ENCODE measurements at places on chromosomes 2 and 18. TPM values are rescaled to one million over a fixed set of nuclear protein-coding genes. Genes with fewer than 3 reads are reported as not detected.

- no peak for DNase-seq
Observed at GRCh38 chr2:96396602-96397001, 61.0 kb downstream of the NCAPH start.

GRCh38 chr2:177322801-177323261 lies 58.3 kb upstream of the NFE2L2 start:
- DNase-seq = no peak

GRCh38 chr2:200616656-200617055 lies 30.8 kb downstream of the AOX1 start:
- no peak for DNase-seq

DNA sequence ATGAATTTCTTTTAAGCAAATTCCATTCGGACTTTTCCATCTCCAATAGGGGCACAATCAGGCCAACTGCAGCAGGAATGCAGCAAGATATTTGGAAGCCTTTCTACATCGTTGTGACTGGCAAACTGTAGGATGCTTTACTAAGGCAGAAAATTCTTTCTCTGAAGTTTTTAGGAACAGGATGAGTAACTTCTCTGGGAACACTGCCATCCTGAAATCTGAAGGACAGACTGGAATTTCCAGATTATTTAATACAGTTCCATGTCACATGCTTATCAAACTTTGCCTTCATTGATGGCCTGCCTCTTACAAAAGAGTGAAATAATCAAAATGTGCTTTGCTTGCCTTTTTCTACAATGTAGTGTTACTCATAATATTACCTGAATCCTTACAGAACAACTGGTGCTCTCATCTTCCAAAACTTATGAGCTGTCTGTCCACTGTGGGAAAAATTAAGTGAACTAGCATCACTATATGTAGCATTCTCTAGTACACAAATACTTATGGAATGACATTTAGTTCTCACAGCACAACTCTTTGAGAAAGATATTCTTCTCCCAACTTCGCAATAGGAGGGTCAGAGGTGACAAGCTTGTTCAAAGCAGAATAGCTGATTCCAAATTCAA lies 32.0 kb upstream of the MAP2 start:
- DNase-seq = no peak

- no peak for DNase-seq
Observed at GRCh38 chr2:163610817-163611556, 124.8 kb downstream of the FIGN start.

DNA sequence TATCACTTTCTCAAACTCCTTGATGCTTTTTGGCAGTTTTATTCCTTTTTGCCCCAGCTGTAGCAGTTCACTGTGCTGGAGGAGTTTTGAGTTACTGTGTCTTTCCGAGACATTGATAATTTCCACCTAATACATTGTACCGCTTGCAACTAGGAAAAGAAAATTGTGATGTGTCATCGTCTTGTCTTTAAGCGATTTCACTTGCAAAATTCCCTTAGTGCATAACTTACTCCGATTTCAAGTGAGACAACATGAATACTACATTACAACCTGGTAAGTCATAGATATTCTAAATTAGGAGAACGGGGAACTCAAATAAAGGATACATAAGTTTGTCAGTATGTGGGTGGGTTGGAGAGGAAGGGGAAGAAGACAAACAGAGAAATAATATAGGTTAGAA lies 340.5 kb upstream of the KYNU start:
- no peak for DNase-seq

- DNase-seq = no peak
Observed at GRCh38 chr2:88639865-88640264, 12.6 kb upstream of the EIF2AK3 start.

DNA sequence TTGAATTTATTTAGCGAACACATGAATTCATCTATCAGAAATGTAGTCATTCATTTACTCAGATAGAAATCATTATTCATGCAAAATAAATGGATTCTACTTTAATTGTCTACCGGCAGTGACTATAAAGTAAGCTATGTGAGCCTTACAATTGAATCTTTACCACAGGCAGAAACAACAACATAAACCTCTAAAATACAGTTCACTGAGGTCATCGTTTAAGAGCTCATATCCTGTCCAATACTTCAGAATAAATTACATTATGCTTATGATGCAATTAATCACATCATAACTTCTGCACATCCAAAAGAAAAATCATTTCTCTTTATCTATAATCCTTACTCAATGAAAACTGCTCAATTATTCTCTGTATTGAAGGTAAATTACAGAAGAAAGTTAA lies 244.7 kb downstream of the HNMT start:
- DNase-seq = no peak

DNA sequence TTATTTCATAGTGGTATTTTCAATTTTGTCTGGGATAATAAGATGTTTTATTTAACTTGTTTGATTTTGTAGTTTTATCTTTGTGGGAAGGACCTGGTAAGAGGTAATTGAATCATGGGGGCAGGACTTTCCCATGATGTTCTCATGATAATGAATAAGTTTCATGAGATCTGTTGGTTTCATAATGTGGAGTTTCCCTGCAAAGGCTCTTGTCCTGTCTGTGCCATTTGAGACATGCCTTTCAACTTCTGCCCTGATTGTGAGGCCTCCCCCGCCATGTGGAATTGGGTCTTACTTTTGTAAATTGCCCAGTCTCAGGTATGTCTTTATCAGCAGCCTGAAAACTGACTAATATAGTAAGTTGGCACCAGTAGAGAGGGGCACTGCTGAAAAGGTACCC lies 77.8 kb upstream of the ARHGAP15 start:
- DNase-seq = no peak

GRCh38 chr2:734496-734895 lies 57.3 kb upstream of the TMEM18 start:
- DNase-seq = no peak

DNA sequence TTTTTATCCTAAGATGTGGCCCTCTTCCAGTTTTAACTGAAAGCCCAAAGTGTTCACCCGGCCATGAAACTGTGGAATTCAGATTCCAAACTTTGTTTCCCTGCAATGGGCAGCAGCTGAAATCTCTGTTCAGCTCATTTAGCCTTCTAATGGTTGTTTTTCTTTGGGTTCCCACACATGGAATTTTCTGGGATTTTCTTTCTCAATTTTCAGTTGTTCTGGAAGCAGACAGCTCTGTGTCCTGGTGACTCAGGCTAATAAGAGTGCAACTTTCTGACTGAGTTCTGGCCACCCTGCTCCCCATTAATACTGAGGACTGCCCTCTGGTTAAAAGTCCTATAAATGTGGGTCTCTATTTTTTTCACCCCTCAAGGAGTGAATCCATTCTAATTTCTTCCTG lies 78.5 kb downstream of the PMS1 start:
- DNase-seq = no peak

GRCh38 chr18:3172097-3172496 lies 47.7 kb downstream of the MYOM1 start:
- no peak for DNase-seq

- DNase-seq = no peak
Observed at GRCh38 chr18:8820396-8821082, 115.2 kb downstream of the MTCL1 start.

DNA sequence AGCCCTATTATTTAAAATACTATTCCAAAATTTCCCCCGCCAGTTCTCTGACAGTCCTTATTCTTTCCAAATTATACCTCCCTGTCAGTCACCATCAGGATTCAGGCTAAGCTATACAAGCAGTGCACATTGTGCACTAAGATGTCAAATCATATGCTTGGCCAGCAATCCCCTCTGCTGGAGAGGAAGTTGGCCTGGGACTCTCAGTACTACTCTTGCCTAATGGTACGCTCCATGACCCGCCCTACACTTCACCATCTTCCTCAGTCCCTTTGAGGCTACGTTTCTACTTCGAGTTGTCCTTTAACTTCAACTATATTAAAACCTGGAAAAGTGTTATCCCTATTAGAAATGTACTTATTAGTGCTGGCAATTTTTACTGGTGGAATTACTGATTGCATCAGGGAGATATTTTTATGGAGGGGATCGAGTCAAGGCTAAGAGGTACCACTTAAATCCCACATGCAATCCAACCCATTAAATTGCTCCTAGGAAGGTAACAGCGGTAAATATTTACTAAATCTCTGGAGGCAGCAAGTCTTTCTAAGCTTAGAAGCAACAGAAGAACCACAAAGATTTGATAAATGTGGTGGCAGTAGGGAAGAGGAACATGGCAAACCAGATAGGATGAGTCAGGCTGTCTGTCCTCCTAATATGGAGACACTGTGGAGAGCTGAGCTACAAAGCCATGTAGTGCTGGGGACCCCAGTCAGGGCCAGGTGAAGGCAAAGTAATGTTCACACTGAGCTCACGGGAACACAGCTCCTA lies 2.7 kb downstream of the USP40 start:
- no peak for DNase-seq

GRCh38 chr2:122610948-122611609 lies 855.6 kb downstream of the TSN start:
- no peak for DNase-seq

DNA sequence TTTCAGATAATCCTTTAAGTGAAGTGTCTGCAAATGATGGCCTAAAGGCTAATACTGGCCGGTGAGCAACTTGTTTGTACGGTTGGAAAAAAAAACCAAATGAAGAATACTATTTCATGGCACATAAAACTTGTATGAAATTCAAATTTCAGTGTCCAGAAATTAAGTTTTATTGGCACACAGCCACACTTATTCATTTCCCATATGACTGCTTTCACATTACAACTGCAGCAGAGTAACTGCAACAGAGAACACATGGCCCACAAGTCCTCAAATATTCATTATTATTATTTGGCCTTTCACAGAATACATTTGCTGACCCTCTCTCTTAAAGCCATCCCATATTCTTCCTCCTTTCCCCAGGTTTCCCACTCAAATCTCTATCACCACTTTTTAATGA lies 1268.6 kb downstream of the LRP1B start:
- DNase-seq = no peak

DNA sequence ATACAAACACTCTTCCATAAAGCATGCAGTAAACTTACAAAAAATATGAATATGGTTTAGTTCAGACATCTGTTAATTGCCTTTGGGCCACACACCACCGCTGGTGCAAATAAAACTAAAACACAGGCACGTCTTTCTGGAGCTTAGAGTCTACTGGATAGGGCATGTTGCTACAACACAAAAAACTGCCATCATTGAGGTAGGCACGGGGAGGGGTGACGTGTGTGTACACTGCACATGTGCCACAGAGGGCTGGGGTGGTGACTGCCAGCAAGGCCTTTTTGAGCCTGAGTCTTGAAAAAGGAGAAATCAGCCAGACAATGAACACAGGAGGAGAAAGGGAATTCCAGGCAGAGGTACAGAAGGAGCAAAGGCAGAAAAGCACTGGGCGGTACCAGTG lies 5.1 kb downstream of the SERPINE2 start:
- DNase-seq = no peak

DNA sequence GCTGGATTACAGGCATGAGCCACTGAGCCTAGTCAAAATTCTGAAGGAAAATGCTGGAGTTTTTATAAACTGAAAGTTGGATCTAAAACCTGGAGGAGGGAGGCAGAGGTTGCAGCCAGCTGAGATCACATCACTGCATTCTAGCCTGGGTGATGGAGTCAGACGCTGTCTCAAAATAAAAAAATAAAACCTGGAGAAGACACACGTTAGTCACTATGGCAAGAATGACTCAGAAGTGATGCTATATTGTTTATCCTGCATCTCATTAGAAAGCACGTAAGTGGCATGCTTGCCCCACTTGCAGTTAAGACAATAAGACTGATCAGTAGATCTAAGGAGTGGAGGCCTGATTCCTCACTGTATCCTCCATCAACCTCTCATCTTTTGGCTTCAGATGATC lies 106.6 kb upstream of the STON1 start:
- no peak for DNase-seq

- DNase-seq = no peak
Observed at GRCh38 chr18:10047237-10047636, 133.4 kb downstream of the VAPA start.

GRCh38 chr18:63152791-63153190 lies 166.8 kb downstream of the BCL2 start:
- DNase-seq = no peak

DNA sequence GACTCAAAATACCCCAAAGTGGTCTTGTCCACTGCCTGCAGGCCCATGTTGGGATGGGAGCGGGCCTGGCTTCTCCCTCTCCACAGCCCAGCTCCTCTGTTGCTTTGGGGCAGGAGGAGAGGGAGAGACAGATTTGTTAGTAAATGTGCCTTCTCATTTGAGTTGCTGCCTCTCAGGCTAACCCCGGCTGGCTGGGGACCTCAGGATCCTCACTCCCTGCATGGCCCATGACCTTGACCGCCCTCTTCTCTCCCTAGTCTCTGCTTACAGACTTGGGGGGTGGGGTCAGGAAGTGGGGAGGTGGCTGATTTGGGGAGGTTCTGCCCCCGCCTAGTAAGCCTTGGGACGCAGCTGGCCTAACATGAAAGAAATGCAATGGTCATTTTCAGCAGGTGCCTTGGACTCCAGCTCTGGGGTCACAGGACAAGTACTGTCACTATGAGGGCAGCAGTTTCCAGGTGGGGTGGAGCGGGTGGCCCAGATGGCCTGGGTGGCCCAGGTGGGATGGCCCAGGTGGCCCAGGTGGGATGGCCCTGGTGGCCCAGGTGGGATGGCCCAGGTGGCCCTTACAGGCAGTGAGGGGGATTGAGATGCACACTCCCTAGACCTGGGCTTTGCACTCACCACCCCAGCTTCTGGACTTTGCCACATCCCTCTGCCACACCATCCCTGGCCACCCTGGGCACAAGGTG lies 24.1 kb downstream of the HJURP start:
- no peak for DNase-seq

GRCh38 chr2:141133883-141134282 lies 996.9 kb downstream of the LRP1B start:
- DNase-seq = no peak

Gene TMEM247
- not detected for polyA plus RNA-seq

Gene DHRS9
- polyA plus RNA-seq = 0.18 TPM

Gene DYNAP
- not detected for polyA plus RNA-seq

Gene IL1R1
- polyA plus RNA-seq = 41.7 TPM

Gene KYNU
- 5.5 TPM for polyA plus RNA-seq

Gene C18orf32
- polyA plus RNA-seq = 28.7 TPM

Gene TUBB8B
- 0.86 TPM for polyA plus RNA-seq

Gene SERPINB2
- polyA plus RNA-seq = 0.15 TPM
